ENCODE measurements at places on chromosomes 4 and X.

DNA sequence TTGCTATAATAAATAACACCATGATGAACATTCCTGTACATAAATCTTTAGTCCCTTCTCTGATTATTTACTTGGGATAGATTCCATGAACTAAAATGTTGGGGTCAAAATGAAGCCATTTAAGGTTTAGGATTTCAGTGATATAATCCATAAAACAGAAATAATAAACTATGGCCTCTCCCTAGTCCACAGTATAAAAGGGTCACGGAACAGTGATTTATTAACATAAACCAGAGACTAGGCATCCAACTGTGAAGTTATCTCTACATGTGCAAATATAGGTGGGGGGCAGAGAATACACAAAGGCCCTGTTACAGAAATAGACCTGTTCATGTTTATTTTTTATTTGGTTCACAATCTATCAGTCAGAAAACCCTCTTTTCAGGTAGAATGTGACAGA lies 499.1 kb upstream of the SLIT2 start:
- no peak for DNase-seq

GRCh38 chrX:19342331-19342906 lies 1.3 kb upstream of the PDHA1 start:
- peak; percentile 28 for DNase-seq

DNA sequence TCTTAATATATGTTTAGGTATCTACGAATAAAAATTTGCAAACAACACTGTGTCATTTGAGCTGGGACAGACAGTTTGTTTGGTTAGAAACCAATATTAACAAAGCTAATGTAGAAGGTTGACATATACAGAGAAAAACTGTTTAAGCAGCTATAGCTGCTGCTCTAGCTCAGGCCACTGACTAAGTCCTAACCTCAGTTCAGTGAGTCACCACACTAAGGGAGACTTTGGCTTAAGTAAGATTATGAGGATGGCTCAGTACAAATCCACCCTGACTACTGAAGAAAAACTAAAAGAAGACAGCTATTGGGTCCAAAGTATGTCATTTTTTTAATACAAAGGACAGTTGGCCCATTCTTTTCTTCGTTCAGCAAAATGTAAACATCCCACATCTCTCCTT lies 717.3 kb upstream of the ACTRT1 start:
- DNase-seq = no peak

DNA sequence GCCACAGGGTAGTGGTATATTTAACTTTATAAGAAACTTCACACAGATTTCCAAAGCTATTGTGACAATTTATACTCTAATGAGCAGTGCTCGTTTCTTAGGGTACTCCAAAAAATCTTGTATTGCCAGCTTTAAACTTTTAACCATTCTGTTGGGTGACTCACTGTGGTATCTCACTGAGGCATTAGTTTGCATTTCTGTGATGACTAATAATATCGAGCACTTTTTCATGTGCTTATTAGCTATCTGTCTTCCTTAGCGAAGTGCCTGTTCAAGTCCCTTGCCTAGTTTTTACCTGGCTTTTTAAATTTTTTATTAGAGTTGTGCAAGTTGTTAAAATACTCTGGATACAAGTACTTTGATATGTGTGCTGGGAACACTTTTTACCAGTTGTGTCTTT lies 5.5 kb downstream of the PNMA3 start:
- peak; percentile 4 for DNase-seq

DNA sequence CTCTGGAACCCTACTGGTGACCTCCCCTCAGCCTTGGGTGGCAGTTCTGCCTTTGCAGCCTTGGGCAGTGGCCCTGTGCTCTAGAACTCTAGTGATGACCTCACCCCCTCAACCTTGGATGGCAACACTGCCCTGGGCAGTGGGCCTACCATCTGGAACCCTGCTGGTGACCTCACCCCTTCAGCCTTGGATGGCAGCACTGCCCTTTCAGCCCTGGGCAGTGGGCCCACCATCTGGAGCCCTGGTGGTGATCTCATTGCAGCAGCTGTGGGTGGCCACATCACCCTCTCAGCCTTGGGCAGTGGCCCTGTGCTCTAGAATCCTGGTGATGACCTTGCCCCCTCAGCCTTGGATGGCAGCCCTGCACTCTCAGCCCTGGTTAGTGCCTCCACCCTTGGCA lies 129.3 kb downstream of the RBMX2 start:
- peak; percentile 0 for DNase-seq

GRCh38 chr4:2714061-2714770 lies 41.9 kb downstream of the TNIP2 start:
- DNase-seq = no peak

- no peak for DNase-seq
Measured at GRCh38 chr4:134888156-134888555, 686.6 kb upstream of the PABPC4L start.

DNA sequence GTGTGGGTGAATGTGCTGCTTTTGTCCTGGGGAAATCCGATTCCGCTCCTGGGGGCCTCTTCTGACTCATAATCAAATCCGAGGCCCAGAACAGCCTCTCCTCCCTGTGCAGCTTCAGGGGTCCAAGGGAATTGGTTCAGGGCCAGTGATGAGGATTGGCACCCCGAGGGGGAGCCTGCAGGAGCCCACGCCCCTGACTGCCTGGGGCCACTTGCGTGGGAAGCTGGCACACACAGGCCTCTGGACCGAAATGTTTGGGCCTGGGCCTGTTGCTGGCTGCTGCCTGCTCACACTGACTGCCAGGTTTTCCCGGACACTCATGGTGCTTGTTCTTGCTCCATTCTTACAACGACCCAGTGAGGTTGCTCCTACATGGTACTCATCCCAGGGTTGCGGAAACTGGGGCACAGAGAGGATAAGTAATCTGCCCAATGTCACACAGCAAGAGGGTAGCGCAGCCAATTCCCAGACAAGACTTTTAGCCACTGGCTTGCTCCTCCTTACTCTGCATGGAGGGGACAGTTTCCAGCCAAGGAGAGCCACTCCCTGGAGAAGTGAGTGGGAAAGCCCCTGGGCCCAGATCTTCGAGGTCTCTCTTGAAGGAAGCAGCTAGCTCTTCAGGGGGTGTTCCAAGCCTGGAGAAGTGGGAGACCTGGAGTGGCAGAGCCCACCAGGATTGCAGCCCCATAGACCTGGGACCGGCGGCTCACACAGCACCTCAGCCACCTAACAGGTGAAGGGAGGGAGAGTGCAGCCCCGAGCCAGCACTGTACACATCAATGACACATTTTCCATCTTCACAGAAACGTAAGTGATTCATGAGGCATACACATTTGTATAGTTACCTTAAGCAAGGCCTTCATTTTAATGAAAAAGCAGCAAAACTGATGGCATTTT lies 20.3 kb downstream of the CFAP99 start:
- peak; percentile 11 for DNase-seq

- DNase-seq = no peak
Measured at GRCh38 chr4:136198358-136198757, 1333.9 kb downstream of the PCDH18 start.

DNA sequence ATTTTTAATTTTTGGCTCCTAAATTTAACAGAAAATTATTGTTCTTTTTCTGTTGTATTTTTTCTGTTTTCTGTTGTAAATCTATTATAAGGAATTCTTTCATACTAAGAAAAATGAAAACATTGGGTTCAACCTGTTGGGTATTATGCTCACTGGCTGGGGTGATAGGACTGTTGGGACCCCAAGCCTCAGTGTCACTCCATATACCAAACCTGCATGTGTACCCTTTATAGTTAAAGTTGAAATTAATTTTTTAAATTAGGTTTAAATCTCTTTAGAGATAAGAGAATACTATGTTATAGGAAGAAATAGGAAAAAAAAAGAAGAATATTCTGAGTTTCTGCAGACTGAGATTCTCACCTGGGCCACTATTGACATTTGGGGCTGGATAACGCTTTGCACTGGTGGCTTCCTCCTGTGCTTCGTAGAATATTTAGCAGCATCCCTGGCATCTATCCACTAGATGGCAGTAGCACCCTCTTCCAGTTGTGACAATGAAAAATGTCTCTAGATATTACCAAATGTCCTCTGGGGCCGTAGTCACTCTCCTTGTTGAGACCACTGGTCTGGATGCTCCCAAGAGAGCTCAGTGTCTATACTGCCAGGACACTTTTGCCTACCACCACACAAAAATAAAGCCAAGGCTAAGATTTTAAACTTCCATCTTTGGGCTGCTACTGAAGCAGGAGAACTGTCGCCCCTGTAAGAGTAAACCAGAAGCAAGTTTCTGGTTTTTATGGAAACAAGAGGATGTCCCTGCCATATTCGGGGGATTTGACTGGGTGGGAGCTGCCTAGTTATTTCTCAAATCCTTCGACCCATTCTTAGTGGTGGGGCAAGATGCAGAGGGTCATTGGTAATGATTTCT lies 22.4 kb upstream of the CLTRN start:
- DNase-seq = peak; percentile 30

- DNase-seq = no peak
Measured at GRCh38 chr4:80156410-80156809, 40.9 kb upstream of the PRDM8 start.

DNA sequence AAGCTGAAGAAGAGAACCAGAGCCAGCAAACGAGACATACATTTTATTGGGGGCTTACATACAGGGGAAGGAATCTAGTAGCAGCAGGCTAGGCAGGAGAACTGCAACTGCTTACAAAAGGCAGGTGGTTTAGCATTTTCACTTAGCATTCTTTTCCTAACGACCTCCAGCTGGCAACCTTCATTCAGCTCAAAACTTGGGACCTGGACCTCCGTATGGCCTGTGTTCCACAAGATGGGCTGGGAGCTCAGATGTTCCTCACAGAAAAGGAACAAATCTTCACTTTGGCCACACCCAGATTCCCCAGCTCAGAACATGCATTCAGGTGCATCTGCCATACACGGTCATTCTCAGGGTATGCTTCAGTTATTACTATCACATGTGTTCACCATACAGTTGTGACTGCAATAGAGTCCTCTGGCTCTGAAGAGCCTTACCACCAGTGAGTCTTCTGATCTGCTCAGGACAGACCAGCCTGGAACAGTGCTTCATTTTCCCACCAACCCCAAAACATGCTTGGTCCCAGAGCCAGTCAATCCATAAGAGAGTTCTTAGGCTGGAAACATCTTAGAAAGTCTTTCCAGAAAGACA lies 29.6 kb upstream of the AP1AR start:
- DNase-seq = no peak

DNA sequence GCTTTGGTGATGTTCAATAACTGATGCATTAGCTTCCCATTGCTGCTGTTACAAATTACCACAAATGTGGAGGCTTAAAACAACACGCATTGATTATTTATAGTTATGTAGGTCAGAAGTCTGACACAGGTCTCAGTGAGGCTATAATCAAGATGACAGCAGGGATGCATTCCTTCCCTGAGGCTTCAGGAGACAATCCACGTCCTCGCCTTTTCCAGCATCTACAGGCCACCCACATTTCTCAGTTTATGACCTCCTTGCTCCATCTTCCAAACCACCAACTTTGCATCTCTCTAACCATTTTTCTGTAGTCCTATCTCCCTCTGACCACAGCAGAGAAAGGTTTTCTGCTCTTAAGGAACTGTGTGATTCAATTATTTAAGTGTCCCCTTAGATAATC lies 92.5 kb downstream of the GASK1B start:
- no peak for DNase-seq

DNA sequence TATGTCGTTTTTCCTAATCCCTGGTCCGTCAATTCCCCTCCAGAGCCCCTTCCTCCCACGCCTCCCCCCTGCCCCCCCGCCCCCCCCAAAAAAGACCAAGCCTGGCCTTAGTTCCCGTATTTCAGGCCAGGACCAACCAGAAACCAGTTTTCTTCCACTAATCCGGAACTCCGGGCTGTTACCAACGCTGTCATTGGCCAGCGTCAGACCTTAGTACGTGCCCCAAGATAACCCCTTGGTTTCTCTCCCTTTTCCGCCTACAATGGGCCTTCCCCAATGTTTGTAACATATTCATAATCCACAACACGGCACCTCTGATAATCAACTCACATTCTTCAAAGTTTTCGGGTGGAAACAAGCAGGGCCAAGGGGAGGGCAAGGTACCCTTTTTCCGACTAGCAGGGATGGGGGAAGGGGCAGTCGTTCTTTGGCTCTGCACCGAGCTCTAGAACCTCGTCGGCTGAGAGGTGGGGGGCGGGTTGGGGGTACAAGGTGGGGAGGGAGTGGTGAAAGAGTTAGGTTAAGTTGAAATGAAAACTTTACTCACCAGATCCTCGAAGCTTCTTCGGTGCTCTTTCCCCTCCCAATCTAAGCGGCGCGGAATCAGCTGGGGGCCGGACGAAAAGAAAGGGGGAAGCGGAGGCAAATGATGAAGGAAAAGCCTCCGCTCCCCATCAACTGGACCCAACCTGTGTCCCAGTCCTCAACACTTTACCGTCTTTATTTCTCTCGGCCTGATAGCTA lies 1.5 kb downstream of the BRWD3 start:
- DNase-seq = peak; percentile 67

- peak; percentile 67 for DNase-seq
Measured at GRCh38 chr4:17058536-17058915, 160.1 kb upstream of the LDB2 start.

- DNase-seq = no peak
Measured at GRCh38 chr4:31156221-31156620, 436.1 kb downstream of the PCDH7 start.

GRCh38 chr4:141140391-141141200 lies 7.3 kb upstream of the RNF150 start:
- DNase-seq = no peak

DNA sequence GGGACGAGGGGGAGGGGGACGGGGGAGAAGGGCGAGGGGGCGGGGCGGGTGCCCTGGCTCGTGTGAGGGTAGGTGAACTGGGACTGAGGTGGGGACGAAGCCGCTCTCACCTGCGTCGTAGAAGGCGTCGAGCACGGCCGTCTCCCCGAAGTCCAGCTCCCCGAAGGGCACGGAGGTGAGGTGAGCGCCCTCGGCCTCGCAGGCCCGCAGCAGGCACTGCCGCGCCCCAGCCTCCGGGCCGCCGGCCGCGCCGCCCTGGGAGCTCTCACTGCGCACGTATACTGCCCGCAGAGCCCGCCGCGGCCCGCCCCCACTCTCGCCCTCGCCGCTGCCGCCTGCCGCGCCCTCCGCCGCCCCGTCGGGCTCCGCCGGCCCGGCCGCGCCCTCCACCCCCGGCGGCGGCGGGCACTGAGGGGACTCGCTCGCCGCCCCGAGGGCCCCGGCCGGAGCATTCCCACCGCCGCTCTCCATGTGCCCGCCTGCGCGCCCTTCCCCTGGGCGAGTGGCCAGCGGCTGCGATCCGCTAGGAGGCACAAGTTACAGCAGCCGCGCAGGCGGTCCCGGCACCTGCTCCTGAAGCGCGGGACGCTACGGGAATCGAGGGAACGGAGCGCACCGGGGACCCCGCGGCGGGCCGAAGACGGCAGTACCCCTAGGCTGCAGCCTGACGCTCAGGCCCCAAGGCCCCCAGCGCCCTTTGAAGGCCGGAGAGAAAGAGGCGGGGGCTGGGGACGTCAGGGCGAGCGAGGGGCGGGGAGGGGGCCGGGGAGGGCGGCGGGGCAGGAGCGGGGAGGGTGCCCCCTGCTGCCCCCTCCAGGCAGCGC lies at the start of gene MAP3K15:
Gene MAP3K15, minus strand, starts transcription at position 718 of the 824 bp plus-strand sequence. Its CDS starts 247 bp downstream, at position 471.
- no peak for DNase-seq

GRCh38 chr4:156578005-156578404 lies 393.6 kb downstream of the PDGFC start:
- DNase-seq = no peak

Measured in fibroblast of gingiva (primary cell).